ENCODE measurements at places on chromosomes 5 and 9.

GRCh38 chr9:17614250-17614649 is 35.4 kb downstream of the SH3GL2 start:
- no peak for DNase-seq

DNA sequence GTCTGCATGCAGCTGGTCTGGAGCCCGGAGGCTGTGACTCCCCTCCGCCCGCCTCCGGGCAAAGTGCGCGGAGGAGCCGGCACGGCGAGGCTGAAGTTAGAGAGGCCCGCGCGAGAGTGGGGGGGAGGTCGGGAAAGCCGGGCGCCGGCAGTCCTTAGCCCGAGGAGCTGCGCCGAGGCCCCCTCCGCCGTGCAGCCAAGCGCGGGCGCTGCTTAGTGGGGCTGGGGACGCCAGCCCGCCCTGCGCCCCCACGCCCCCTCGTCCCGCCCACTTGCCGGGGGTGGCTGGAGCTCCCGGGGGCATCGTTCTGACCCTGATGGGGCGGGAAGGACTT is 403 bp downstream of the NINJ1 start:
- DNase-seq: no peak

DNA sequence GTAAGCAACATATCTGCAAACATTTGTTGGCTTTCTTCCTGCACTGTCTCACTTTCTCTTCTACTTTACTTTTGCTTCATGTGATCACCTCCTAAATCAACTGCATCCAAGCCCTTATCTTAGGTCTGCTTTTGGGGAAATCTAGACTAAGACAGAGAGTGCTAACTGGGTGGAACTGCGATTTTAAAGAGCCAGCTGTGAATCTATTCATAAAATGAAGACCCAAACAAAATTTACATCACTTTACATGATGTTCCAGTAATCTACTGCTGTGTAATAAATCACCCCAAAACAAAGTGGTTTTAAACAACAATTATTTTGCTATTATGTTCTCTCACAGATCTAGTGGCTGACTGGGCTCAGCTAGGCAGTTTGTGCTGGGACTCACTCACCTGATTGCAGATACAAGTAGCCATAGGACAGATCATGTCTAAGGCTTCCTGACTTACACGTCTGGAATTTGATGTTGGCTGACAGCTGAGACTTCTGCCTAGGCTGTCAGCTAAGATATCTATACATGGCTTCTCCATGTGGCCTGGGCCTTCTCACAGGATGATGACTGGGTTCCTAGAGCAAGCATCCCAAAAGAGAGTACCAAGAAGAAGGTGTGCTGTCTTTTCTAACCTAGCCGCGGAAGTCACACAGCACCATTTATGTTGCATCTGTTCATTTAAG is 145.1 kb upstream of the TBCA start:
- DNase-seq: no peak

- no peak for DNase-seq
These were observed 244.4 kb upstream of the TUT7 start for GRCh38 chr9:86598411-86599239.

- no peak for DNase-seq
These were observed 99.8 kb upstream of the SSBP2 start for GRCh38 chr5:81850501-81851357.

GRCh38 chr9:117644932-117645636 is 59.1 kb upstream of the TLR4 start:
- DNase-seq: no peak

DNA sequence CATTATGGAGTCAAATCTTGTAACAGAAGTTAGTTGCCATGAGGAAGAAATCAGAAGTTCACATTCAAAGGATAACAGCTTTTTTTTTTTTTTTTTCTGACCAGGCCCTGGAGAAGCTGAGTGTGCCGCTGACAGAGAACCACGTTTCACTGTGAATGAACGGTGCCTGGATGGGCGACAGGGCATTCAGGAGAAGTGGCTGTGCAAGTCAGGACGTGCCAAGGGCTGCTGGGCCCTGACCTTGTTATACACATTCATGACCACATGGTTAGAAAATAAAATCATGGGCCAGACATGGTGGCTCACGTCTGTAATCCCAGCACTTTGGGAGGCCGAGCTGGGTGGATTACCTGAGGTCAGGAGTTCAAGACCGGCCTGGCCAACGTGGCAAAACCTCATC is 91.6 kb downstream of the ANKH start:
- no peak for DNase-seq

- DNase-seq: no peak
These were observed 75.3 kb downstream of the MACROH2A1 start for GRCh38 chr5:135323701-135324132.

- DNase-seq: no peak
These were observed 1.1 kb downstream of the KDM3B start for GRCh38 chr5:138353560-138354080.

GRCh38 chr9:20884985-20885593 is 146.4 kb downstream of the HACD4 start:
- peak; percentile 6 for DNase-seq

DNA sequence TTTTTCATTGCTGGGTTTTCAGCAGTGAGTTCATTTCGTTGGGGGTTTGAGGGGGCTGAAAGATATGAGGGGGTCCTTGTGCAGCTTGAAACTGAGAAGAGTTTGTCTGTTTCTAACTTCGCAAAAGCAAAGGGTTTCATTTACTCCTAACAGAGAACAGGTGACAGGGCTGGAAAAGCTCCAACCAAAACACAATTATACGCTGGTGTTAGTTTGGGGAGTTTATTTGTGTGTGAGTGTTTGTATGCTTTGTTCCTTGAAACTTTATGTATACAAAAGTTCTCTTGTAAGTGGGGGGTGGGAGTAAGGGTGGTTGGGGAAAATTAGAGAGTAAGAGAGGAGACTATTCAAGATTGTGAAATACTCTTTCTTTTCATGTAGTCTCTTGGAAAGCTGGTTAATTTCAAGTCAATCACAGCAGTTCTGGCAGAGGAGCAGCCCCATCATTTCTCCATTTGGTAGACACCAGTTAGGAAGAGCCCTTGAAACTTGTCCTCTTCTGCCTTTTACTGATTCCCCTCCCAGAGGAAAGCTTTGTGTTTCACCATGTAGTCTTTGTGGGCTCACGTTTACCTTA is 881 bp downstream of the TNFAIP8 start:
- DNase-seq: no peak

DNA sequence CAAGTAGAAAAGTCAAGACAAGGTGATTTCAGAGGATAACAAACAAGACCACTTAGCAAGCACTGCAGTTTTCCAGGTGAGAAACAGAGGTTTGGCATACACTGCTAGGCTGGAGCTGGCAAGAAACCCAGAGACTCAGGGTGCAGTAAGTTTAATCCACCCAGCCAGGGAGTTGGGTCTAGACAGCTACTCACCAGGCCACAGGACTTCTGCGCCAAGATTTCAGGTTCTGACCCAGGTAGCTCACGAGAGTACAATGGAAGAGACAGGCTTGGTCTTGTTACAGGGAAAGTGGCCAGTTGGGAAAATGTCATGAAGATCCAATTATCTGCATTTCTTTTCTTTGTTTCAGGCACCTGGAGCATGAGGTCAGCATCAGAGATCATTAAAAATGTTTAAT is 9.8 kb downstream of the SMIM23 start:
- DNase-seq: no peak

- no peak for DNase-seq
These were observed 37.0 kb downstream of the SYK start for GRCh38 chr9:90838581-90839154.

GRCh38 chr5:150137997-150138396 is 17.6 kb downstream of the PDGFRB start:
- DNase-seq: no peak

- DNase-seq: no peak
These were observed 25.6 kb upstream of the GCNT1 start for GRCh38 chr9:76433406-76433805.

GRCh38 chr5:59562756-59563389 is 330.7 kb downstream of the PDE4D start:
- DNase-seq: no peak

- no peak for DNase-seq
These were observed 254.6 kb upstream of the PIK3R1 start for GRCh38 chr5:67960939-67961338.

DNA sequence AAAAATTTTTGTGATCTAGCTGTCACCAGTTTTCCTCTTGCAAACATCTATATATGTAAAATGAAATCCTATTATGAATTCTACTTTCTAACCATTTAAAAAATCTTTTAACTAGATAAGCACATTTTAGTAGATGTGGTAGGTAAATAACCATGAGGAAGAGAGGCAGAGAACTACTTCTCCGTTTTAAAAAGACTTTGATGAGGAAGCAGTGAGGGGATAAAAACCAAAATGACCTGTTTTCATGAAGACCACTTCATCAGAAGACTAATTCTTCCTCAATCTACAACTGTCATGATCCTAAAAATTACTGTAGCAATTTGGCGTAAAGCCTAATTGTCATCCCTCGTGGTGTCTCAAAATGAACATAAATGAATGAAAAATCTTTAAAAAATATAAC is 15.7 kb upstream of the ERBIN start:
- no peak for DNase-seq

- no peak for DNase-seq
These were observed 130.0 kb downstream of the LIFR start for GRCh38 chr5:38426490-38426889.

DNA sequence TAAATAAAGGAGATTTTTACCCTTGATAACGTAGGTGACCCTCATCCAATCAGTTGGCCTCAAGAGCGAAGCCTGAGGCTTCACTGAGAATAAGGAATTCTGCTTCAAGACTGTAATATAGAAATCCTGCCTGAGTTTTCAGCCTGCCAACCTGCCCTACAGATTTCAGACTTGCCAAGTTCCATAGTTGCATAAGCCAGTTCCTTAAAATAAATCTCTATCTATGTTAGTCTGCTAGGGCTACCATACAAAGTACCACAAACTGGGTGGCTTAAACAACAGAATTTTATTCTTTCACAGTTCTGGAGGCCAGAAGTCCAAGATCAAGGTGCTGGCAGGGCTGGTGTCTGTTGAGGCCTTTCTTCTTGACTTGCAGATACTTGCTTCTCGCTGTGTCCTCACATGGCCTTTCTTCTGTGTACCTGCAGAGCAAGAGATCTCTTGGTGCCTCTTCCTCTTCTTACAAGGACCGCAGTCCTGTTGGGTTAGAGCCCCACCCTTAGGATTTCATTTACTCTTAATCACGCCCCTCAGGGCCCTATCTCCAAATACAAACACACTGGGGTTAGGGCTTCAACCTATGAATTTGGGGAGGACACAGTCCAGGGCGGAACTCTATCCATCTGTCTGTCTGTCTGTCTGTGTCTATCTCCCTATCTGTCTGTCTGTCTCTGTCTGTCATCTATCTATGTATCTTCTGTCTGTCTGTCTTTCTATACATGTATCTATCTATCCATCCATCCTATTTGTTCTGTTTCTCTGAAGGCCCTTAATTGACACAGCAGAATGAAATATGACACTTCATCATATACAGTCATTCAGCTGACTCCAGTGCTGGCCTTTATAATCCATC is 17.0 kb upstream of the CMBL start:
- no peak for DNase-seq

DNA sequence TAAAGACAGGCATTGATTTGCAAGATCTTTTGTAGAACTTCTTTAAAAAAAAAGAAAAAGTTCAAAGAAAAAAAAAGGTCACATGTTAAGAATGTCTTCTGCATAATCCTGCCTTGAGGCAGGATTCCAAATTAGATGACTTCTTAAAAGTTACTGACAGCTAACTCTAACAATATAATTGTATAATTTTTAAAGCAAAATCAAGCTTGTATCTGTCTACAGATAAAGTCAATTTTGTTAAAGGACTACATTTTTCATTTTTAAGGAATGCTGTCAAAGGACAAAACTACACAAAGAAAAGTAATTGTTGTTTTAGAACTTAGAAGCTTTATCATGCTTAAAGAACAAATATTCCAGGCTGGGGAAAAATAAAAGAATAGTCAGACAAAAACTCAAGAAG is 57.8 kb downstream of the MPDZ start:
- DNase-seq: no peak

DNA sequence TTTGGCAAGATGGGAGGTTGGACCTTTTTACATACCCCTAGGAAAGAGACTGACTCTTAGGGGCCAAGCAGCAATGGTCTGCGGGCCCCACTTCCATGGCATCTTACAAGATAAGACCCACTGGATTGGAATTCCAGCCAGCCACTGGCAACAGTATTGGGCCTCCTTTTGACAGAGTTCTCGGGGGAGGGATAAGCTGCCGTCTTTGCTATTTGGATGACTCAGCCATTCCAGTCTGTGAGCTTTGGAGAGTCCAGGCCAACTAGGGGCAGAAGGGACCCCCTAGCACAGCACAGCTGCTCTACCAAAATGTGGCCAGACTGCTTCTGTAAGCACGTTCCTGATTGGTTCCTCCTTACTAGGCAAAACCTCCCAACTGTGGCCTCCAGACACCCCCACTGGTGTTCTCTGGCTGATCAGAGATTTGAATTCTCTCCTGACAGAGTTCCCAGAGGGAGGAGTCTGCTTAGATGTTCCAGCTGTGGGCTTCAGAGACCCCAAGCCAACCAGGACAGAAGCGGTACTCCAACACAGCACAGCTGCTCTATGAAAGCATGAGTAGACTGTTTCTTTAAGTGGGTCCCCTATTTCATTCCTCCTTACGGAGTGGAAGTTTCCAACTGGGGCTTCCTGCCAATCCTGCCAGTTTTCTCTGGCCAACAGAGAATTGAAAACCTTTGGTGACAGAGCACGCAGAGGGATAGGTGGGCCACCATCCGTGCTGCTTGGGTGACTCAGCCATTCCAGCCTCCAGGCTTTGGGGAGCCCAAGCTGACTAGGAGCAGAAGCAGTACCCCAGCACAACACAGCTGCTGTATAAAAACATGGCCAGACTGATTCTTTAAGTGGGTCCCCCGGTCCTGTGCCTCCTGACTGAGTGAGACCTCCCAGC is 672.1 kb upstream of the RIOK2 start:
- DNase-seq: no peak

GRCh38 chr9:110842986-110843385 is 174.4 kb downstream of the MUSK start:
- no peak for DNase-seq

DNA sequence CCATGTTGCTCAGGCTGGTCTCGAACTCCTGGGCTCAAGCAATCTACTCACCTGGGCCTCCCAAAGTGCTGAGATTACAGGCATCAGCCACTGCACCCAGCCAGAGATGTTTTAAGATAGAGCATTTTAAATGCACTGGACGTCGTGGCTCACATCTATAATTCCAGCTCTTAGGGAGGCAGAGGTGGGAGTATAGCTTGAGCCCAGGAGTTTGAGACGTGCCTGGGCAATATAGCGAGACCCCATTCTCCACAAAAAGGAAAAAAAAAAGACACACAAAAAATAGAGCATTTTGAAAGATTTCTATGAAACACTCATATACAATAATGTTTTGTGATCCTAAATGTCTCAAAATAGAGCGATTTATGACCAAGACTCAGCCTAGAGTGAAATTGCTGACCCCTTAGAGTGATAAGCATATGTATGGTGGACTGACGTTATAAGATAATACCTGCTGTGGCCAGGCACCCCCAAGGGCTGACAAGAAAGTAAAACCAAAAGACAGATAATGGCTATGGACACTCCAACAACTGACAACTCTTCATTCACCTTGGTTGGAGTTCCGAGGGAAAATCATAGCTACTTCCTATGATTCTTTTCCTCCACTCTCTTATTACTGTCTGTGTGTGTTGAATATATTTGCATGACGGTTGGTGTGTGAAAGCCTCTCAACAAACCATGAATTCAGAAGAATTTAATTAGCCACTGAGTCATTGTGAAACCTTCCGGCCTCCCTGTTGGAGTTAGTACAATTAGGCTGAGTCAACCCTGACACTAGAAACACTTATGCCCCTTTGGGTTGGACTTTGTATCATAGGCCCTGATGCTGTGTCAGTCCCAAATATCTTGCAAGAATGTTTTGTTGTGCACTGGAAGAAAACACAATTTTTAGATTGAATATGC is 526.5 kb upstream of the NUDT12 start:
- DNase-seq: no peak

- no peak for DNase-seq
These were observed 779.6 kb downstream of the CDH18 start for GRCh38 chr5:19208397-19208796.

All from nucleus accumbens (tissue), 56 donors.